ENCODE measurements at places on chromosomes 1 and 21.

- DNase-seq = no peak
Measured at GRCh38 chr1:91546301-91546581, 45.6 kb downstream of the CDC7 start.

GRCh38 chr1:56831871-56832693 lies 12.9 kb upstream of the FYB2 start:
- peak; percentile 36 for DNase-seq

GRCh38 chr1:61645476-61645875 lies 79.5 kb downstream of the TM2D1 start:
- DNase-seq = no peak

DNA sequence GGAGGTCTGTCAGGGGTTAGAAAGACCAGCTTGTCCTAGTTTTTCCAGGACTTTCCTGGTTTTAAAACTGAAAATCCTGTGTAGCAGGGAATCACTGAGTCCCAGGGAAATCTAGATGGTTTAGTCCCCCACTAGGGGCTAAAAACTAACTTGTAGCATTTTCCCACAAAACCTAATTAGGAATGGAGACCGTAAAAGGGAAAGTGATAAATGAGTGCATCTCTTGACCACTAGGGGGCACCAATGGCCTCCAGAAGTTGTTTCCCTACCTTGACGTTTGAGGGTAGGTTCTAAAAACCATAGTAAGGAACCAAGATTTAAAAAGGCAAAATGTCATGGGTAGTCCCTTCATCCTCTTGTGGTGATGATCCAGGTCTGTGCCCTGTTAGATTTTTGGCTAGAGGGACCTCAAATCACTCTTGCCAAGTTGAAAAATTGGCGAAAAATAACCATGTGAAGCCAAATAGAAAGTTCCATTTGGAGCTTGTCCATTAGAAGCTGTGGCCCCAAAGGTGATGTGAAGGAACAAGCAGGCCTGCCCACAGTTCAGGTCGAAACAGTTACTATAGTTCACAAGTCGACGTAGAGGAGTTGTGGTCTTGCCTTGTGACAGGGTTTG lies 24.5 kb downstream of the CLIC6 start:
- DNase-seq = no peak

- no peak for DNase-seq
Measured at GRCh38 chr1:108590957-108591356, 31.1 kb downstream of the EEIG2 start.

DNA sequence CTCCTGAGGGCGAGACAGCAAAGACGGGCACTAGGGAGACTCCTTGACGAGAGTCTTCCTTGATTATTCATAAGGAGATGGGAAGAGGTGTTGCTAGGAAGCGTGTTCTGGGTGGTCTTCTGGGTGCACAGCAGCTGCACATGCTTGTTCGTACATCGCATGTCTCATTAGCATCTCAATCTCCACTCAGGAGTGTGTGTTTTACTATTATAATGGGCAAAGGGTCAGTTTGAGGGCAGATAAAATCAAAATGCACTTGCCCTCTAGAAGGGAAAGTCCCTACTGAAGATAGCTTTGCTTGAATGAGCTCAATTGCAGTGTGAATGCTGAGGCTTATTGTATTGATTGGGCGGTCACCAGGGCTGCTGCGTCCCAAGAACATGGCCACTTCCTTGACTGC lies 50.2 kb upstream of the SCCPDH start:
- DNase-seq = no peak

DNA sequence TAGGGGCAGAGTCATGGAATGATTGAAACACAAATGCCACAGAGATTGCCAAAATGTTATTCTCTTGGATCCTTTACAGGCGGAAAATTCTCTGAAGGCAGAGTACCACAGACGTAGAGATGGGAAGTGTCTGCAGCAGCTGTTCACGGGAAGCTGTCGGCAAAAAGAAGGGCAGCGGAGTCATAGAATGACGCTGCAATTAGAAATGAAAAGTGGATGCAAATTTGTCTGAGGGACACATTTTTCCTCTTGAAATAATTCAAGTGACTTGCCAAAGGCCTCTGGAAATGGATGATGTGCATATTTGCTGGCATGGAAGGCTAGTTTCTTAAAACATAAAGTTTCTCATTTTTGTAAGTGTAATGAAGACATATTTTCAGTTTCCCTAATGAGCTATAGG lies 77.5 kb upstream of the PLD5 start:
- DNase-seq = no peak

DNA sequence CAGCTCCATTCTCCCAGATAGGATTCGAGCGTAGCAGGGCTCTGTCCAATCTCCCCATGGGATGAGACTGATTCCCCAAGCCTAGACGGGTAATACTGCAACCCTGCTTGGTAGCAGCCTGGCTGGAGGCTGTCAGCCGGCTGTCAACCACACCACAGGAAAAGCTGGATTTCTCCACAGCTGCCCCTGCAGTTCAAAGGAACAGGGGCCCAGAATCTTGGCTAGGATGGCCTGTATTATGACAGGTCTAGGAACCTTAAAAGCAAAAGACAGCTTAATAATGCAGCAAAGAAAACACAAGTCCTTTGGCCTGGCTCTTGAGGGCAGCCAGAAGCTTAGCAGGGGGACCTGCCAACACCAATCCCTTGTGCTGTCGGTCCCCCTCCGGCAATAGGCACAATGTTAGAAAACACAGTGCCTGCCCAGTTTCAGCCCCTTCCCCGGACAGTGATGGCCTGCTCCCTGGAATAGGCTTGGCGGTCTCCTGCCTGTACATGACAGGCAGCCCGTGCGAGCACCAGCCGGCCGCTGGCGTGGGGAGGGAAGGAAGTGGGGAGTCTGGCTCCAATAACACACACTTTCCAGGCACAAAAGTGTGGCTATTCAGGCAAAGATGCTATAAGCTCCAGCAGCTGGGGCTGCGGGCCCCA lies 90.5 kb downstream of the TRABD2B start:
- DNase-seq = no peak

DNA sequence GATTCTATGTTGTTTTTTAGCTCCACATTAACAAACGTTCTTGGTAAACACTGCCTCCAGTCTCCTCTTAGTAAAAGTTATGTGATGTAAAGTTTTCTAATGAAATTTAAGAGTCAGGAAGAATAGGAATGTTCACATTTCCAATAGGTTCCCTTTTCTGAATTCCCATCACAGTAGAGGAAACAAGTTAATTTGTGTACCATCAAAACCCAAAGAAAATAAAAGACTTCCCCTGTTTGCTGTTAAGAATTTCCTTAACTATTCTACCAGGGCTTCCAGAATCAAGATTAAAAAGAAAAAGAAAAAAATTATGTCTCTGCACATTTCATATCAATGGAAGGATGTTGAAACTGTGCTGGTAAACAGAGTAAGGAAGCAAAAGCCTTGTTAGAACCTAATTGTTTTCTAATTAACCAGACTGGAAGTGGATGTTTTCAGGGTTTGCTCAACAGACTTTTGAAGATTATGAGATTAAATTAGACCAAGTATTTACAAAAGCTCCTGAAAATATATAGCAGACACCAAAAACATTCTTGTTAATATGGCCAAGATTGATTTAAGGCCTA lies 43.4 kb upstream of the PALMD start:
- DNase-seq = no peak

- no peak for DNase-seq
Measured at GRCh38 chr1:18795002-18795689, 64.3 kb downstream of the TAS1R2 start.

DNA sequence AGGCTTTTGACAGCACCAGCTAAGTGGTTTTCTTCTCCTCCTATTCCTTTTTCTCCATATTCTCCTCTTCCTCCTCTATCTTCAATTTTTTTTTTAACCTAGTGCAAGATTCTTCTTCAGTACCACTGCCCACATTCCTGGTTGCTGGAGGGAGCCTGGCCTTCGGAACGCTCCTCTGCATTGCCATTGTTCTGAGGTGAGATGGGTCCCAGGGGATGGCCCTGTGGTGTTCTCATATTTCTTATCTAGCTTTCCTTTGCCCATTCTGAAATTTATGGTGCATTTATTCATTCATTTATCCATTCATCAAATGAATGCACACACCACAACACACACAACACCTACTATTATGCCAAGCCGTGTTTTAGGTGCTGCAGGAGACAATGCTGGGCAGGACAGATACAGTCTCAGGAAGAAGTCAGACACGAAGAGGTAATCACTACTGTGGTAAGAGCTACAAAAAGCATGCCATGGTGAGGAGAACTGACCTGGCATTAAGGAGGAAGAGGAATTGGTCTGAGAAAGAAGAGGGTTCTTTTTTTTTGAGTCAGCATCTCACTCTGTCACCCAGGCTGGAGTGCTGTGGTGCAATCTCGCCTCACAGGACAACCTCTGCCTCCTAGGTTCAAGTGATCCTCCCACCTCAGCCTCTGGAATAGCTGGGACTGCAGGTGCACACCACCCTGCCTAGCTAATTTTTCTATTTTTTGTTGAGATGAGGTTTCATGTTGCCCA lies 47.5 kb upstream of the TDRD10 start:
- peak; percentile 38 for DNase-seq

DNA sequence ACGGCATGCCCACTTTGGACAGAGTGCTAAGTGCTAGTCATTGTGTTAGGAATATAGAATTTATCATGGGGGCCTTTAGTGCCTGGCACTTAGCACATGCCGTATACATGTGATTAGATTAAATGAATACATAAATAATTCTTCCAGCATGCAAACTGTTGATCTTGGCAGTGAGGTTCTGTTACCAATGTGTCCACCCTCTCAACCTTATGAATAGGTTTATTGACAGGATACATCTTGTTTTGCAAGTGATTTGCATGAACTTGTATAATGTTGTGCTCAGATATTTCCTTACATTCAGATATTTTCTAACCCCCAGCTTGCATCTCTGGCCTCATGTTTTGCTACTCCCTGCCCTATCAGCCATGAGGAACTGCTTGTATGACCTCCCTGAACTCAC lies 60.3 kb upstream of the ZNF648 start:
- DNase-seq = no peak

DNA sequence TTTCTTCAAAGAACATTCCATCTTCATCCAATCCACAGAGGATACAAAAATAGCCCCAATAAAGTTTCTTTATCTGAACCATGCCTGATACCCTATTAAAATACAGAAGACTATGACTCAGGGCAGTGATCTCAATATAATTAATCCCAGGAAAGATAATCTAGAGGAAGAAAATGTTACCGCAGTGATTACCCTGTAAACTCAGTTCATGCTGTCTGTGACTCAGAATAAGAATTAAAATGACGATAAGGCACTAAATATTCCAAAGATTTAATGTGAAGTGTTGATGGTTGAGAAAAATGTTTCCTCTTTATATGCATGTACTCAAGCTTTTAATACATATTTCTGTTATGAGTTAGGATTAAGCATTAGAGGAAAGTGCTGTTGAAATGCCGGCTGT lies 88.6 kb upstream of the LYPLAL1 start:
- no peak for DNase-seq

GRCh38 chr1:30785181-30785580 lies 27.6 kb upstream of the LAPTM5 start:
- DNase-seq = no peak

- no peak for DNase-seq
Measured at GRCh38 chr1:170853302-170853701, 82.0 kb upstream of the MROH9 start.

- no peak for DNase-seq
Measured at GRCh38 chr1:55399346-55399745, 184.2 kb upstream of the USP24 start.

DNA sequence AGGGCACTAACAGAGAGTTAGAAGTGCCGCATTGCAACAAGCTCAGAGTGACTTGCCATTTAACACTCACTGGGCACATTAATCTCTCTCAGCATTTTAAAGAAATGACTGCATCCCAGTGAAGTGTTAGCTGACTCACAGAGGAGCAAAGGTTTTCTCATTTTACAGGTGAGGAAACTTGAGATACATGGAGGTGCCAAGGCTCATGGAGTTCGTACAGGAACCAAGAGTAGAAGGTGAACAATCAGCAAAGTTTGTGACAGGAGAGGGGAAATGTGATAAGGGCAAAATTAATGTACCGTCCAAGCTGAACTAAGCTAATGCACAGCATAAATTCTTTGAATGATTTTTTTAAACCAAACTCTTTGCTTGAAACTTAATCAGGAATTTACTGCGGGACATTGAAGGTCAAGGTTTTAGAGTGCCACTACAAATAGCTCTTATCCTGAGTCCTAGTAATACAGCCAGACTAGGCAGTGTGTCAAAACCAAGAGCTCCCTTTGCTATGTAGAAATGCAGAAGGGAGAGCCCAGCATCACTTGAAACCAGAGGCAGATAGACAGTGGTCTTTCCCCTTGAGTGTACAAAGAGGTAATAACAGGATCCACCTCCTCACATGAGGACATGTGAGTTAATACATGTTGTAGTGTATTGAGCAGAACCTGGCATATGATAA lies 22.4 kb upstream of the NTPCR start:
- no peak for DNase-seq

GRCh38 chr1:15329104-15329820 lies 80.4 kb upstream of the EFHD2 start:
- no peak for DNase-seq

DNA sequence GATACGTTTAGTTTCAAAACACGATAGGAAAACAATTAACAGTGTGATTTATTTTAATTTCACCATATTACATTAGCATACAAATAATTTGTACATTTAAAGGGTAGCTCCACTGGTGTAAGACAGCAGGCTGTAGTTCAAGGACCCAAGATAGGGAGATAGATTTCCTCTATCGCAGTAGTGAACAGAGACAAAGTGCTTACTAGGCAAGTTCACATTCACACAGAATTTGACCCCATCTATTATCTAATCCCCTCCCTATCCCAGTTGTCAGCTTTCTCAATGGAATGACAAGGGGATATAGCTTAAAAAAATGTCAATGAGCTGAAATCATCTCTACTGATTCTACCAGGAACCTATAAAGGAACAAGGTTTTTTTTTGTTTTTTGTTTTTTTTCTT lies 31.2 kb downstream of the MGST3 start:
- DNase-seq = no peak

DNA sequence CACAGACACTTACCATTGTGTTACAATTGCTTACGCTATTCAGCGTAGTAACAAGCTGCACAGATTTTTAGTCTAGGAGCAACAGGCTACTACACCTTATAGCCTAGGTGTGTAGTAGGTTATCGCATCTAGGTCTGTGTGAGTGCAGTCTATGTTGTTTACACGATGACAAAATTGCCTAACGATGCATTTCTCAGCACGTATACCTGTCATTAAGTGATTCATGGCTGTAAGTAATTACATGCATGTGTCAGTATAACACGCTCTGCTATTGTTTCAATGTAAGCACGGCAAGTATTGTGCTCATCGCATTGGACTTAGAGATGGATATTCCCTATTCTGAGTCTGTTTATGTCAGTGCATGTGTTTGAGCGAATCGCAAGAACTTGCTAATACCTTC lies 15.7 kb upstream of the ZBTB18 start:
- no peak for DNase-seq

All from NCI-H2107 (cell line).